ENCODE measurements at places on chromosomes 12 and 14. TPM values are rescaled to one million over a fixed set of nuclear protein-coding genes. Genes with fewer than 3 reads are reported as not detected.

TAS2R43 gene
- not detected for total RNA-seq

DNA sequence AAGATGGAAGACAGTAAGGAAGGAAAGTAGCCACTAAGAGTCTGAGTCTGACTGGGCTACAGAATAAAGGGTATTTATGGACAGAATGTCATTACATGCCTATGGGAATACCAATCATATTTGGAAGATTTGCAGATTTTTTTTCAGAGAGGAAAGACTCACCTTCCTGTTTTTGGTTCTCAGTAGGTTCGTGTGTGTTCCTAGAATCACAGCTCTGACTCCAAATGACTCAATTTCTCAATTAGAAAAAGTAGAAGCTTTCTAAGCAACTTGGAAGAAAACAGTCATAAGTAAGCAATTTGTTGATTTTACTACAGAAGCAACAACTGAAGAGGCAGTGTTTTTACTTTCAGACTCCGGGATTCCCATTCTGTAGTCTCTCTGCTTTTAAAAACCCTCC, 15.4 kb upstream of the PAPLN start:
- DNase-seq, result no peak

- no peak for DNase-seq
Measured at GRCh38 chr14:94543449-94544124, 17.7 kb upstream of the SERPINA4 start.

- peak; percentile 16 for DNase-seq
Measured at GRCh38 chr12:89349814-89350213, 2.5 kb downstream of the DUSP6 start.

PPP1R13B gene
- 2.9 TPM for total RNA-seq

Measured in H4 (cell line).